ENCODE measurements at places on chromosomes 6 and 20.
A peak's percentile ranks its signal among the peaks of the same experiment; 100 is the strongest.

GRCh38 chr6:122712093-122712447 lies 67.4 kb upstream of the FABP7 start:
- no peak for DNase-seq

DNA sequence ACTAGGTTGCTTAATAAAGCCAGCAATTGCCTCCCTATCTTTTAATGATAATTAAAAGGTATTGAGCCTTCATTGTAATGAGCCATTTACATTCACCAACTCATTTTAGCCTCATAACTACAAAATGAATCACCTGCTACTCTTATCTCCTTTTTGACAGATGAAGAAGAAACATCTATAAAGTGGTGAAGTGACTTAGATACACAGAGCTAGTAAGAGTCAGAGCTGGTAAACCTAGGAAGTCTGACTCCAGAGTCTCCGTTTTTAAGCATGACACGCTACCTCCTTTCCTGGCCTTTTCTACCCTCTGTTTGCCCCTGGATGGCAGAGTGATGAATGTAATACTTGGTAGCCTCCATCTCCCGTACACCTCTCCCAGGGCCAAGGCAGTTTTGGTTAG lies 93.5 kb downstream of the SPTLC3 start:
- DNase-seq = no peak

- DNase-seq = no peak
Measured at GRCh38 chr20:57792386-57793080, 82.7 kb upstream of the PMEPA1 start.

DNA sequence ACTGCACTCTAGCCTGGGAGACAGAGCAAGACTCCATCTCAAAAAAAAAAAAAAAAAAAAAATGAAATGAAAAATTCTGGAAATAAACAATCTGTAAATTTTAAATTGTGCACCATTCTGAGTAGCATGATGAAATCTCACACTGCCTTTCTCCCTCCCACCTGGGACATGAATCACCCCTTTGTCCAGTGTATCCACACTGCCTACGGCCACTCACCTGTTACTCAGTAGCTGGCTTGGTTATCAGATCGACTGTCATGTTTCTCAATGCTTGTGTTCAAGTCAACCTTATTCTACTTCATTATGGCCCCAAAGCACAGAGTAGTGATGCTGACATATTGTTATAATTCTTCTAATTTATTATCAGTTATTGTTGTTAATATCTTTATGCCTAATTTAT lies 58.7 kb upstream of the MTHFD1L start:
- DNase-seq = no peak

- peak; percentile 60 for DNase-seq
Measured at GRCh38 chr6:44304282-44305199, 8.6 kb downstream of the AARS2 start.

All from activated CD4-positive, alpha-beta T cell treated with anti-CD3 and anti-CD28 coated beads for 36 hours (primary cell).